ENCODE measurements at places on chromosomes 5 and 9. TPM values are rescaled to one million over a fixed set of nuclear protein-coding genes. Genes with fewer than 3 reads are reported as not detected.

Gene TNFSF15
- 0.52 TPM for total RNA-seq

Gene FBN2
- 86.1 TPM for total RNA-seq

Gene ATP6V0E1
- total RNA-seq, result 91.3 TPM

Gene PCDHB13
- 1.6 TPM for total RNA-seq

Gene PRDM9
- not detected for total RNA-seq

Gene DNM1
- 20.4 TPM for total RNA-seq

Gene GARIN3
- not detected for total RNA-seq

Gene ARRDC1
- 14.6 TPM for total RNA-seq

Gene F12
- total RNA-seq, result not detected

Gene CD74
- 63.2 TPM for total RNA-seq

Gene RNF183
- not detected for total RNA-seq

Gene WNK2
- total RNA-seq, result 4.7 TPM

Gene COMMD10
- 37.1 TPM for total RNA-seq

Gene SLC6A19
- total RNA-seq, result under 0.01 TPM

Gene SNCB
- not detected for total RNA-seq

Gene CHSY3
- total RNA-seq, result 12.5 TPM

Gene LRRC70
- 5.7 TPM for total RNA-seq

Gene TICAM2
- total RNA-seq, result 2.6 TPM

Gene SPINK7
- not detected for total RNA-seq

Gene C9
- total RNA-seq, result 1.0 TPM

Gene NDUFA8
- total RNA-seq, result 40.2 TPM

Gene SLC28A3
- not detected for total RNA-seq

Gene CD180
- 1.0 TPM for total RNA-seq

Gene SH2D3C
- 15.1 TPM for total RNA-seq

Gene ANKH
- 13.0 TPM for total RNA-seq

Gene TMEM232
- total RNA-seq, result 1.6 TPM

Gene FOXI1
- not detected for total RNA-seq

Gene GADD45G
- total RNA-seq, result 2.1 TPM

Gene TLX3
- total RNA-seq, result not detected

Gene SPATA31E1
- not detected for total RNA-seq

Gene WWC1
- 0.52 TPM for total RNA-seq

Gene SLC4A9
- total RNA-seq, result not detected

Gene DAB2
- total RNA-seq, result 91.3 TPM

Gene CKMT2
- total RNA-seq, result 92.9 TPM

Gene C9orf43
- total RNA-seq, result 0.52 TPM

Gene UGCG
- 42.3 TPM for total RNA-seq

Gene IFT74
- total RNA-seq, result 9.4 TPM

Gene STRBP
- 4.2 TPM for total RNA-seq

Gene UBE2QL1
- 0.52 TPM for total RNA-seq

Gene ACO1
- 24.5 TPM for total RNA-seq

Gene NIM1K
- 0.52 TPM for total RNA-seq

Gene ARL10
- total RNA-seq, result 9.4 TPM

Gene GAPT
- not detected for total RNA-seq

Gene C5orf52
- total RNA-seq, result not detected

Gene PRUNE2
- total RNA-seq, result 7.8 TPM

Gene SURF1
- total RNA-seq, result 24.5 TPM

Gene LIFR
- total RNA-seq, result 101 TPM

Gene NR6A1
- total RNA-seq, result 0.52 TPM
